ENCODE measurements at places on chromosomes 6 and 20.

DNA sequence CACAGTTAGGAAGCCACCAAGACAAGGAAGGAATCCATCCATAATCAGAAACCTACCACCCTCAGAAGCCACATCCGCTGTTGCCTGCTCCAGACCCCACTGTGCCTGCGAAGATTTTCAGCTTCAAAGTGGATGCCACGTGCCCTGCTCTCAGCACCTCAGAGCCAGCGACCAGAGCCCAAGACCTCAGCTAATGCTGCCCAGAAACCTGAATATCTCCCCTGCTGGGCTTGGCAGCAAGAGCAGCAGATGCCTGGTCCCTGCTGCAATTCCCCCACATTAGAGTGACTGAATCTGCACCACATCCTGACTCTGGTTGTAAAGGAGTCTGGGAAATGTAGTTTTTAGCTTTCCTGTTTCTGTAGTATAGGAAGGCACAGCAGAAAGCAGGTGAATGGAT is 10.7 kb upstream of the ULBP3 start:
- peak; percentile 74 for DNase-seq

DNA sequence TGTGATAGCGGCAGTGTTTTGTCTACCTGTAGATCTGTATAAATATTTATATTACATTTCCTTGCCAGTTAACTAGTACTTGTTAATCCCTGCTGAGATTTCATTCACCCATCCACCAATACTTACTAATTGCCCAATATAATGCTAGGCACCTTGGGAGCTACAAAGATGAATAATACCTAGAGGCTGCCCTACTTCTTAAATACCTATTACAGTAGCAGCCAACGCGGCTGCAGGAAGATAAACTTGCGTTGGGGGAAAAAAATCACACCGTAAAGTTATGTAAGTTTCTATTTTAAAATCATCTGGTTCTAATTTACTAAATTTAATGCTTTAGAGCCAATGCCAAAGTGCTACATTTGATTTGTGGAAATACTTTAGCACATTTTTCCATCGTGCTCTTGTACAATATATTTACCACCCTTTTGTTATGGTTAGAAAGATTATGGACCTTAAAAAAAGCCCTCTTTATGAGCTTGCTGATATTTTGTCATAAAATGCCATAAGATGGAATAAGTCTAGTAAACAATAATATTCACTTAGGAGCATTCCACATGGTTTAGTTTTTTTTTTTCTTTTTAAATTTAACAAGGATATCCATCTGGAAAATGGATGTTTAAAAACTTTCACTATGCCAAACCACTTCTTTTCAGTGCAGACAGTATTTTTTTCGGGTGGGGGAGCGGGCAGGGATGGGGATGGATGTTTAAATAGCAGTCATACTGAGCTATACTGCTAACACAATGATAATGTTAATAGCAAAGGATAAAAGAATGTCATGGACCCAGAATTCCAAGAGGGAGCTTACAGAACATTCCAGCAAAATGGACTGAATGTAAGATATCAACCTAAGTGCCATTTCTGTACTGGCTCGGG is 13.2 kb upstream of the NEDD9 start:
- no peak for DNase-seq

GRCh38 chr6:126054258-126054702 is 67.9 kb downstream of the TRMT11 start:
- DNase-seq = peak; percentile 78

DNA sequence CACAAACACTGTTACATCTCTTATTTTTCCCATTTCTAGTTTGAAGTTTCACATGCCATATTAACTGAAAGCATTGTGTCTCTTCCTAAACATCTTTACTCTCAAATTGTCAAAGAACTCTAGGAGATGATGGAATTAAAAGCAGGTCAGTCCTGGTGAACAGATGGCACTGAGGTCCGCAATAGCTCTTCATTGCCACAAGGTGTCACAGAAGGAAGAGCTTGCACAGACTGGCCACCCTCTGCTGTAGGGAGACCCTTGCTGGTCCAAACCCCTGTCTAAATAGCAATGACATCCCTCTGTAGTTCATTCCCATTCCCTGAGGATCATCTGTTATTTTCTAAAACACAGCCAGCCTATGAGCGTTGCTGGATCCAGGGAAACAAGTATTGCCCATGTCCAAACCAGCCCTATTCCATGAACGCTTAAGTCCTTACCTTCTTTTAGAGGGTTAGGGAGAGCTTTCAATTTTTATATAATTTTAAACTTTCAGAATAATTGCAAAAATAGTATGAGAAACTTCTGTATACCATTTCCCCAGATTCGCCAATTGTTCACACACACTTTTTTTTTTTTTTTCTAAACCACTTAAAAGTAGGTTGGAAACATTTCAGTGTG is 10.1 kb upstream of the HDAC2 start:
- peak; percentile 45 for DNase-seq

DNA sequence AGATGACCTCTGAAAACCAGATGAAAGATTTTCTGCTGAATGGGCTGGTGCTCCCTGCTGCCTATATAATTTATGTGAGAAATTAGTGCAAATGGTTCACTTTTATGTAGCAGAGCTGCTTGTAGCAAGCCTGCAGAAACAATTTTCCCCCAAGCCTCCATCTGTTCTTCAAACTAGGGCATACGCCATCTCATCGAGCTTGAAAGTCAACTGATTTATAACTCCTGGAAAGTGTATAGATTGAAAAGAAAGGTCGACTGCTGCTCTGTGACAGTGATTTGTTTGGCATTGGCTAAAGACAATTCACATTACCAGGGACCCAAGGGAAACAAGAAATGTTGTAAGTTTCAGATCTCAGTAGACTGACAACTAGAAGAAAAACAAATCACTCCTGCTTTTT is 93.3 kb downstream of the PACRG start:
- DNase-seq = no peak

GRCh38 chr6:64723327-64724058 is 983.5 kb downstream of the EYS start:
- no peak for DNase-seq

GRCh38 chr6:15682965-15683822 is 20.4 kb upstream of the DTNBP1 start:
- peak; percentile 72 for DNase-seq

DNA sequence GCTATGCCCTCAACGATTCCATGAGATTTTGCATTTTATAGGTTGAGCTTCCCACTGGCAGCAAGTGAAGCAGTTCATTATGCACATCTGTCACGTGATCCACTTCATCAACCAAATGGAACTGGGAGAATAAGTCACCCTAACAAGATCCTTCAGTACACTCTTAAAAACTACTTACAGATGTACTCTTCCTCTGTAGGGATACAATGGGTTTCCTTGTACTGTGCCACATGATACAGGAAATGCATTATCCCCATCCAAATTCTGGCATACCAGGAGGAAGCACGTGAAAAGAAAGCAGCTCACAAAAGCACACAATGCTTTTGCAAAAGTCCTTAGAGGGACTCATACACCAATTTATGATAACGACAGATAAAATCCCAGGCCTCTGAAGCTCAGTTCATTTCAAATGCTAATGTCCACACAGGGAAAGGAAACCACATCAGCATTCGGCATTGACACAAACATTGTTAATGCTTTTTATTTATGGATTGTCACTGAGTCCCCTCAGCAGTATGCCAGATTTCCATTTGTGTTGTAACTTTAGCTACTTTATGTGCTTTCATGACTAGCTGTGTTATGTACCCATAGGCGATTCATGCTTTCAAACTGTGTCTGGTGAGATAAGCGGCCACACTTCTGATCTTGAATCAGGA is 58.1 kb upstream of the REV3L start:
- DNase-seq = no peak

GRCh38 chr20:11626551-11626950 is 291.1 kb upstream of the BTBD3 start:
- DNase-seq = no peak

DNA sequence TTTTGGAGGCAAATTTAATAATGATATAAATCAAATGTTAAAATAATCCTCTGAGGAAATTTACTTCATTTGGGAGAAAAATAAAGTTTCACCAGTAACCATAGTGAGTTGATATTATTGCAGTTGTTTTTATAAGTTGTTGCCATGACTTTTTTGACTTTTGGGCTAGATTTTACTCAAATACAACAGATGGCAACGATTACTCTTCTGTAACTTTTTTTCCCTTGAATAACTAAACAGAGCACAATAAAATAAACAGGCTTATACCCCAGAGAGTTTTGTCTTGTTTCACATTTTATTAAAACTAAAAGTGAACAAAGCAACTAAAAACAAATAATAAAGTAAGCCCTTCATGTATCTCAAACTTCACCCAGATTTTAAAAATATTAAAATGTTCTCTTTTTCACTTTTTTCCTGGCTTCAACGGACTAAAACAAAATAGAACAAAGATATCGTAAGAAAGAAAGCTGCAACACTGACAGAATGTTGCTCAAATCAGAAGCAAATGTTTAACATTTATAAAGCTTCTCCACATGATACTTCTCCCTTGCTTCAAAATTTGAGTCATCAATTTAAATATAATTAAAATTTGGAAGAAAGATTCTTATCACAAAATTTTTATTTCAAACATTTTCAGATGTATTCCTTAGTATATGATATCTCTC is 42.5 kb upstream of the BMP5 start:
- DNase-seq = no peak

GRCh38 chr20:17971300-17972013 is 2.6 kb downstream of the MGME1 start:
- DNase-seq = no peak

DNA sequence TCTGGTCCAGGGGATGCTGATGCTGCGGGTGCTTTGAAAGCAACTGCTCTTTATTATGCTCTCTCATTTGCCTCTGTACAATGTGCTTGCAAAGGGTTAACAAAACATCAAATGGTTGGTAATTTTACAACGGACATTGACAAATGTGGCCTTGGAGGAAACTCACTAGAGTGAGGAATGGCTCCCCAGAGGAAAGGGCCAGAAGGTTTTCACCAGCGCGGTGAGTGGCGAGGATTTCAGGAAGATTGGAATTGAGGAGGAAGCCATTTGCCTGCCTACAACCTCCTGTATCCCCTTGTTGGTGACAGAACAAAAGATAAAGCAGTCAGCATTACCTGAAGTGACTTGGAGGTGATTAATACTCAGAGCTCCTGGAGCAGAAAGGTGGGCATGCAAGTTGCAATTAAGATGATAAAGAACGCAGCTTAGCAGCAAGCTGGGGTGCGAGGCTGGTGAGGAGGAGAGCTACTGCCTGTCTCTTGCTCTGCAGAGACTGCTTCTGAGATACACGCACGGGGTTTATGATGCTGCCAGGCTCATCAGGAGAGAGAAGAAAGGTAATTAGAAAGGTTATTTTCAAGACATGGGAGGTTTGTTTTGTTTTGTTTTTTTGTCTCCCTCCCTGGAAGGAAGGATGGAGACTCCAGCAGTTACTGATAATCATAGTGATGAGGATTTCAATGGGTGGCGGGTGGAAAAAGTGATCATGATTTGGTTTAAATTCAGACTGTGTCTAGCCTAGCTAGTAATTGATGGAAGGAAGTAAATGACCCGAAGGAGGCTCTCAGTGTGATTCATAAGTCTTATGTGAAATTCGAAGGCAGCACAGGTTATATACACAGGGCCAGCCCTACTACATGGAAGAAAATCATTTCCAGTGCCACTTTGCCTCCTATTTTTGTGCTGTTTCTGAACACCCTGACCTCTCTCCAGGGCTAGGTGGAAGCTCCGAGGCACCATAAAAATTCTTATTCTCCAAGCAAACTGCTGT is 141.6 kb upstream of the DTNBP1 start:
- DNase-seq = no peak

GRCh38 chr6:161833099-161833860 is 559.4 kb upstream of the AGPAT4 start:
- no peak for DNase-seq

DNA sequence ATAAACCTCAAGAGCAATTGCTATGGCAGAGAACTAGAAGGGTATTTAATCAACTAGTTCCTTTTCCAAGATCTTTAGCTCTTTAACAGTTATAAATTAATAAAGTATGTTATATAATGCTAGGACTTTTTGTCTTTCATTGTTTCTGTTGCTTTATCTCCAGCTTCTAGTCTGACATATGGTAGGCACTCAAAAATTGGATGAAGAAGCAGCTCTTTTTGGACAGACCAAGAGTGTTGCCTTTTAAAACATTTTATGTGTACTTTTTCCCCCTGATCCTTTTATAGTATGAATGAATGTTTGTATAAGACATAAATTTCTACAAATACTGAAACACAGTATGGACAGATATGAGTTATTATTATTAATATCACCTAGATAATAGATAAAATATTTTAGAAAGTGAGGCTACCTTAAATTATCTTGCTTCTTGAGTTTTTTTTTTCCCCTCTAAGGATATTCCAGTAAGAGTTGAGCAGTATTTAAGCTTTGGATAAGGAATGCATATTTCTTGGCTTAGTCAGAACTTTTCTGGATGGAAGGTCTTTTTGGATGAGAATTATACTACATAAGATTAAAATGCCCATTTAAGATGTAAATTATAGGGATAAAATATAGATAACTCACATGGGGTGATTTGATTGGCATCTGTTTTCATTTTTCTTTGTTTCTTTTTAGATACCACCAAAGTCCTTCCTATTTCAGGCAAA is 16.6 kb downstream of the LAMA2 start:
- DNase-seq = no peak

DNA sequence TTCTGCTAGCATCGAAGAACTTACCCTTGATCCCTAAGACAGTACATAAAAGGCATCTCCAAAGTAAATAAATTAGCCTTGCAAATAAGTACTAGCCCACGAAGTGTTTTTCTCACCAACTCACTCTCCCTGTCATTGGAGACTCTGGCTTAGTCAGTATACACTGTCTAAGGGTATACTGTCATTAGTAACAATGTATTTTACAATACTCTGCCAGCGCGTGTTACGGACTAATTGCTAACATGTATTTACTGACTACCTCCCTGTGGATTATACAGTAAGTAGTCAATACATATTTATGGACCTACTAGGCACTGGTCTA is 72.1 kb downstream of the NFATC2 start:
- no peak for DNase-seq

DNA sequence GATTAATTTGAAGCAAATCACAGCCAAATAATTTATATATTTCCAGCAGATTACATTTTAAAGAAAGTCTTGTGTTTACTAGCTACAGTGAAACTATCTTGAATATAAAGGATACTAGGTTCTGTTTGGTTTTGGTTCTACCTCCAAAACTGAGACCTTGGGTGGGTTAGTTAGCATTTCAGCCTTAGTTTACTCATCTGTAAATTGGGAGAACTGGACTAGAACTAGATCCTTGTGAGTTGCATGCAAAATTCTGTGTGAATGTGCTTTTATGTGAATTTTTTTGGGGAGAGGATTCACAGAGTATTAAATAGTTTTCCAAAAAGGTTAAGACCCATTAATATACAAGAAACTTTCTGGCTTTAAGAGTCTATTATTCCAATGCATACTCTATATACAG is 4.1 kb downstream of the GMNN start:
- DNase-seq = no peak

- DNase-seq = no peak
Measured at GRCh38 chr6:36989264-36989663, 3.3 kb upstream of the MTCH1 start.

- no peak for DNase-seq
Measured at GRCh38 chr20:40255365-40255764, 433.7 kb downstream of the MAFB start.

- DNase-seq = no peak
Measured at GRCh38 chr6:35916056-35916455, 4.8 kb downstream of the SRPK1 start.

GRCh38 chr6:357261-357790 is 34.2 kb upstream of the IRF4 start:
- no peak for DNase-seq
